Osteoblast (primary cell): ENCODE measurements at places on chromosomes 11 and 22.

DNA sequence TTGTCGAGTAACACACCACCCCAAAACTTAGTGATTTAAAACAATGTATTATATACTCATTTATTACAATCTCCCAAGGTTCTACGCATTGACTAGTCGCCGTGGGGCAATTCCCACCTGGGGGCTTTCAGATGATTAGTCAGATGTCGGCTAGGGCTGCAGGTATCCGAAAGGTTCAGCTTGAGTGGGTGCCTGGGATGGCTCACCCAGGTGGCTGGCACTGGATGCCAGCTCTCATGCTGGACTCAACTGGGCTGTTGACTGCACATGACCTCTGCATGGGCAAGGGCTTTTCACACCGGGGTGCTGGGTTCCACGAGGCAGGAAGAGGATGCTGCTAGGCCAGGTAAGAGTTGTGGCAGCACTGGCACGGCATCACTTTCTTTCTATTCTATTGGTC is 21.9 kb upstream of the MICAL2 start:
- DNase-seq = no peak

- DNase-seq = peak; percentile 93
Measured at GRCh38 chr11:8081591-8082250, 710 bp downstream of the TUB start.

GRCh38 chr11:77814848-77815247 is 5.7 kb downstream of the RSF1 start:
- DNase-seq = no peak

- peak; percentile 96 for DNase-seq
Measured at GRCh38 chr11:75565221-75565814, 3.3 kb downstream of the SERPINH1 start.

- peak; percentile 62 for DNase-seq
Measured at GRCh38 chr11:72295471-72295870, 51.5 kb upstream of the PHOX2A start.

DNA sequence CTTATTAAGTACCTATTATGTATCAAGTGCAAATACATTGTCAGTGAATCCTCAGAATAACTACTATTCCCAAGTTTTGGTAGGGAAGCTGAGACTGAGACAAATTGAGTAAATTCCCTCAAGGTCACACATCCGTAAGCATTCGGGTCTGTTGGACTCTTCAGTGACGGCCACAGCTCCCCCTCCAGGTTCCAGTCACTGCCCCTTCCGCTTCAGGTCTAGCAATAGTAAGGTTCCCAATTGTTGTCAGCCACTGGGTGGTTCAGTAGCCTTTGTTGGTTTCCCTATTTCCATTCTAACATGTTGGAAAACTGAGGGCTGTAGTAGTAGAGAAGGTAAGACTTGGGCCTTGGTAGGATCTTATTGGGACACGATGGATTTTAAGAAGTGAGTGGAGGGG is 54.9 kb upstream of the TNRC6B start:
- DNase-seq = no peak

DNA sequence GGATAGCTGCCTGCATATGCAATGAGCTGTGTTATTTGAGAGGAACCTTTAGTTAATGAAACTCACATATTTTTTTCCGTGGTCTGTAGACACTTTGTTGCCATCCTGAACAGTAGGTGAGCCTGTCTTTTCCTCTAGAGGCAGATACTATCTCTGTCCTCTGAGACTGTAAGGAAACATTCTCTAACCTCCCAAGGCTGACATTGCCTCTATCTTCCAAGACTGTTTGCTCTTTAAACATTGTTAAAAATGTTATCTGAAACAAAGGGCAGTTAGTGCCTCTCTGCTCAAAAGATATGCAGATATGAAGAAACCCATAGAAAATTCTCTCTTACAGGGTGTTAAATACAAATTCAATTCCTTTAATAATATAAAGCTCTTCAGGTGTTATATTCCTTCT is 963.8 kb upstream of the CNTN5 start:
- no peak for DNase-seq

DNA sequence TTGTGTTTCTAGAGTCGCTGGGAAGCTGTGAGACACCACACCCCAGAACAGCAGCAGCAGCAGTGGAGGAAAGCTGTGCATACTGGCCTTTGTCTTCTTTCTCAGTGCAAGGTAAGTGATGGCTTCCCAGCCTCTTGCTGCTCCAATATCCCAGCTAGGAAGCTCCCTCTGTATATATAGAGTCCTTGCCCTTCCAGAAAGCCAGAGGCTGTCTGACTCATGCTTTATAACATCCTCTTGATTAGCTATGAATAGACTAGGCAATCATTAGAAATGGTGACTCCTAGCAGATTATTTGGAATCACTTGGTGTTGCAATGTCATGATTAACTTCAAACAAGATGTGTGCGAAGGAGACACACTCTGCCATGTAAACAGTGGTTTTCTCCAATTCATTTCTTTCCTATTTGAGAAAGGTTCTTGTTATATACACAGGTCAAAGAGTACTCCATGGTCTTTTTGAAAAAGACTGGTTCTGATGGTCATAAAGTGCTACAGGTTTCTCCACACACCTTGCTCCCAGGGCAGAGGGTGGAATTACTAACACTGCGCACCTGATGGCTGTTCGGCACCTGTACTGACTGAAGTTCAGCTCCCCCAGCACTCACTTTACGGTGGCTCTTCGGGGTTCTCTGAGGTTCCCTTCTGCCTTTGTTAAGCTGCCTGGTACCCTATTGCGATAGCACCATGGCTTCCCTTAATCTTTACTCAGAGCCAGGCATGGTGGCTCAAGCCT is at the start of gene MMP1:
MMP1 (minus strand) TSS at position 149 of the 735 bp plus-strand sequence; CDS start at position 81, 68 bp downstream.
- DNase-seq = peak; percentile 4
